ENCODE measurements at places on chromosomes 7 and 10.

DNA sequence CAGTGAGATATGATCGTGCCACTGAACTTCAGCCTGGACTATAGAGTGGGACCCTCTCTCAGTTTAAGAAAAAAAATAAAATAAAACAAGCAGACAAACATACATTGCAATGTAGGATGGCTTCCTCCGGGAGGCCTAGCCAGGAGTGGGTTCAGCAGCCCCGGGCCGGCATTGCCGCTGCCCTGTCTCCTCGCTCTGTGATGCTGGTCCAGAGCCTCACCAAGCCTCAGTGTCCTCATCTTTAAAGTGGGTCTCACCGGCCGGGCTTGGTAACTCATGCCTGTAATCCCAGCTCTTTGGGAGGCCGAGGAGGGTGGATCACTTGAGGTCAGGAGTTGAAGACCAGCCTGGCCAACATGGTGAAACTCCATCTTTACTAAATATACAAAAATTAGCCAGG is 71.6 kb downstream of the PTPRE start:
- no peak for DNase-seq

GRCh38 chr7:102873470-102874165 is 39.2 kb upstream of the LRRC17 start:
- no peak for DNase-seq

GRCh38 chr7:44735403-44736165 is 13.1 kb upstream of the ZMIZ2 start:
- DNase-seq = peak; percentile 33

- DNase-seq = peak; percentile 33
Observed at GRCh38 chr7:92685136-92686042, 95.2 kb upstream of the FAM133B start.

GRCh38 chr7:20407585-20408466 is 77.1 kb downstream of the ITGB8 start:
- no peak for DNase-seq

DNA sequence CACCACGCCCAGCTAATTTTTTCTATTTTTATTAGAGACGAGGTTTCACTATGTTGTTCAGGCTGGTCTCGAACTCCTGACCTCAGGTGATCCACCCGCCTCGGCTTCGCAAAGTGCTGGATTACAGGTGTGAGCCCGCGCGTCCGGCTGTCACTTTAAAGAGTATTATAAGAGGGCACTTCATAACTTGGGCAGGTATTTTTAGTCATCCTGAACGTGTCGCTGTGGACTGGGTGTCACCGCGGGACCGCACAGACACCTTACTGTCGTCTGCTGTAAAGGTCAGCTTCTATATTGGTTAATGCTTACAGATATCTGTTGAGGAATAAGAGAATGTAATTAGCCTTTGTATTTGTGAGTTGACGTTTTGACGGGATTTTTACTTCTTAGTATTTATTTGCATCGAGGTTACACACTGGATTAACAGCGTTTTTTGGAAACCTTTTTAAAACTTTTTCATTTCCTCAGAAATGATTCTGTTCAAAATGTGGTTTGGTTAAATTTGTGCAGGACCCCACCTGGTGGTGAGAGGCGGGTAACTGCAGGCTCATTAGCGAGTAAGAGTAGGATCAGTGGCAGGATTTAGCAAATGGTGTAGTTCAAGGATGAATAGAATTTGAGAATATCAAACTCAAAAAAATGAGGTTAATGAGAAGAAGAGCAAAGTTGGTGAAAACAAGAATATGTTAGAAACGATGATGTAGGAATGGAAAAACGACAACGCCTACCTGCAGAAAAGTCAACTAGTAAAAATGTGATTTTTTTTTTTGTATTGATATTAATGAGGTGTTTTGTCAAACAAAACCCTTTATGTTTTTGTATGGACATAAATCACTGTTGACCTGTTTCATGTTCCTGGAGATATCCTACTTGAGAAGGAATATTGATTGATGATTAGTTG is 3.2 kb downstream of the DNAJB6 start:
- peak; percentile 58 for DNase-seq

GRCh38 chr10:122551450-122551849 is 9.1 kb upstream of the DMBT1 start:
- peak; percentile 43 for DNase-seq

GRCh38 chr10:29529146-29529545 is 105.6 kb downstream of the SVIL start:
- DNase-seq = no peak

- DNase-seq = no peak
Observed at GRCh38 chr7:75663302-75663907, 75.3 kb downstream of the HIP1 start.

DNA sequence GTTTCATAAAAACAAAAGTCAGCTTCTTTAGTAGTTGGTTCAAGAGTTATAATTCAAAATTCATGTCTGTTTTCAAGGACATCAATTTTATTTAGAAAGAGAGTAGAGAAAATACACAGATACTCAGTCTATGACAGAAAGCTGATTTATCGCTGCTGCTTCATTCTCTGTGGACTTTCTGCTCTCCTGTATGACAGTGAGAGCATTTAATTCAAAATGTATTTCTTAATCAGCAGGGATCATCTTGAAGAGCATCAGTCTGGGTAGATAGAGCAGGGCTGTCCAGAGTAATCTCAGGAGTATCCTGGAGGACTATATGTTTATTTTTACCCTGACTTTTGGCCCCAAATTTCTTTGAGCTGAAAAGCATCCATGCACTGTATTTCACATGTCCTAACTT is 1676.7 kb downstream of the REEP3 start:
- no peak for DNase-seq

- no peak for DNase-seq
Observed at GRCh38 chr7:8115547-8116402, 146.2 kb downstream of the ICA1 start.

DNA sequence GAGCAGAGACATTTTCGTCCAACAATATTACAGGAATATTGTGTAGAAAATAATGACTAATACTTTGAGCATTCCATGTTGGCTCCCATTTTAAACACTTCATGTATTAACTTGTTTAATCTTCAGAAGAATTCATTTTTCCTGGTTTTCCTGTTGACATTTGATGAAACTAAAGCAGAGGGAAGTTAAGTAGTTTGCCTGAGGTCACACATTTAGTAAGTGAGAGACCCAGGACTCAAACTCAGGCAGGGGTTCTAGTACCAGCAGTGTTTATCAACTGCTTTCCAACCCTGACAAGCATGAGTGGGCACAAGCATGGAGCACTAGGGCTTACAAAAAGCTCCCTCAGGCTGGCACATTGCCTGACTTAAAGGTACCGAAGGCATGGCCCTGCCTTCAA is 719.1 kb downstream of the AUTS2 start:
- DNase-seq = no peak

DNA sequence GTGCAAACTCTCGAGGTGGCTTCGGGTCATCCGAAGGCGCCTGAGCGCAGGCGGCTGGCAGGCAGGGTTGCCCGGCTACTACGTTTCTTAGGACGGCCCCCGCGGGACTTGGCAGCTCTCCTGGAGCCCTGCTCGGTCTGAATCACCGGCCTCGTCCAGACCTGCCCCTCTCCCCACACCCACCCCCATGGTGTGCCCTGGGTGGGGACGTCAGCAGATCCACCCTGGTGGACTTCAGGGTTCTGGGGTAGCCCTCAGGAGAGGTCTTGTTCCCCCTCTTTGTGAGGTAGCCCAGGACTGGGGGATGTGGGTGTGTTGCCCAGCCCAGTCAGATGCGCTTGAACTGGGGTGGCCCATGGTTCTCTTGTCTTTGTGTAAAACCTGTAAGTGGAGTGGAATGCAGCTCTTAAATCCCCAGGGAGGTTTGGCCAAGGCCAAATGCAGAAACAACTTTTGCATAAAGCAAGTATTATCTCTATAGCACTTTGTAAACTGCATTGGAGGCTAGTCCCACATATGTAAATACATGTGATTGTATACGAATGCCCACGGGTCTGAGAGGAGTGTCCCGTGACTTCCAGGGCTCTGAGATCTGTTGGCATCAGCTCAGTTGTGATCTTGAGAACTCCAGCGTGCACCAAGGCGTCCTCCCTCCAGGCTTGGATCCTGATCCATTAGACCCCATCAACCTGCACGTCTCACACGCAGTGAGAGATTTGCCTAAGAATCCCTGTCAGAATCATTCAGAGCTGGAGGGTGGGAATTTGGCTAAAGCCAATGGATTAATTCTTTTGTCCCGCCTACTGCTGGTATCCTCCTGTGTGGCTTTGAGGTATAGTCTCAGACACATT is 1.8 kb downstream of the PFKFB3 start:
- DNase-seq = no peak

DNA sequence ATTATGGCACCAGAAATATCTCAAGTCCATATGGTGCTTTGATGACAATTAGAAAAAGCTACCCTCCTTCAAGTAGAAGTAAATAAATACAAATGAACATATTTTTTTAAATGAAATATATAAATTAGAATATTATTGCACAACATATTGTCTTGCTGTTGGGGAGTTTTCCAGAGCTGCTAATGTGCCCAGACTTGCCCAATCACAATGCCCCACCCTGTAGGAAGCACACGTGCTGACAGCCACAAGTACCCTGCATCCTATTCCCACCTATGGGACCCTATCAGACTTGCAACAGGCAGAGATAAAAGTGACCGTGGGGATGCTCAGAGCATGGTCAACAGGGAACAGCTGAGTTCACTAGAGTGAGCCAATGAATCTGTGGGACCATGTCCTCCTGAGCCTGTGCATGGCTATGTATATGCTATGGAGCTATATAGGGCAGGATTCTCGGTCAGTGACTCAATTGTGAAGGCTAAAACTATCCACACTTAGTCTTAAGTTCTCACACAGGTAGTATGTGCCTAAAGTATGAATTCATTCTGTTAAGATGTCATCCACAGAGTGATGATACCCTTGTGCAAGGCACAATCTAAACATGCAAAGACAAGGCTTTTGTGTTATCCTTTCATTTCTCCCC is 336.0 kb downstream of the HGF start:
- no peak for DNase-seq

DNA sequence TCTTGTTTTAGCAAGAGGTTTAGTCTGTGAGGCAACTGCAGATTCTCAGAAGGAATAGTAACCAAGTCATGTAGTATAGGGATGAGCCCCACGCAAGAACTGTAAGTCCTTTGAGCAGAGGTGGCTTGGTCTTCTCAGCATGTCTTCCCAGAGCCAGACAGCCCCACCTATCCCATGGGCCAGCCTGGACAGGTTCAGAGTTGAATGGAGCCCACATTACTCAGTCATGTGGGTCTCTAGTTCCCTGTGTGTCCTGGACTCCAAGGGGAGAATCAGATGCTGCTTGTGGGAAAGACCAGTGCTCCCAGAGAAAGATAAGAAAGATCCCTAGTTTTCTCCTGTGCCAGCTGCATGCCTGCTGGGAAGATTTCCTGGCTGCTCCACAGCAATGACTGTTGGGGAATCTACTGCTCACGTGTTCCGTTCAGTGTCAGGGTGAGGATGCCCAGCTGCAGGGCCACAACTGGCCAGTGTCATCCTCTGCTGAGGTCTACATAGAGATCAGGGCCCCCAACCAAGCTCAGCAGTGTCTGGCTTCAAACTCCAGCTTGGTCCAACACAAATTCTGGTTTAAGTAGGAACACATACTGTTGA is 66.9 kb upstream of the UNC5B start:
- no peak for DNase-seq

DNA sequence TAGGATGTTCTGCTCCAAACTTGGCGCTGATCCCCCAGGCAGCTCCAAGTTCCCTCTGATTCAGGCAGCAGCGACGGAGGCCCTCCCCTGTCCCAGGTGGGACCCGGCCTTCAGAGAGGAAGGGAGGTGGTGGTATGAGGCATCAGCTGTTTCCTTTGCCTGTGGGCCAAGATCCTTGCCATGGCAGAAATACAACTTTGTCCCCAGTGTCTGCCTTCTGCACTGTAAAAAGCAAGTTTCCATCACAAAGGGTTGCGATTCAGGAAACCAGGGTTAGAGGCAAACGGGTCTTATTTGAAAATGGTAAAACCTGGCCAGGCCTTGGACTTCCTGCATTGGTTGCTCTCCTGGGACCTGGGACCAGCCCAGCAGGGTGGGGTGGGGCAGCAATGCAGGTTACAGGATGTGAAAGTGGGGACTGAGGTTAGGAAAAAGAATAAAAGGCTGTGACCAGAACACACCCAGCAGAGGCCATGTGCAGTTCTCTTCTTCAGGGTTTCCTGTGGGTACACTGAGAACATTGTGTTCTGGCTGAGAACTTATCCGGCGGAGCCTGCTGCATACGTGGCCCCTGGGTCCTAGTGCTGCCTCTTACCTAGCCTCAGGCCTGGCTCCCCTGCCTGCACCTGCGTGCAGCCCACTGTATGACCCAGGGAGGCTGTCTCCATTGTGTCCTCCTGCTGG is 25.1 kb upstream of the DDIT4 start:
- peak; percentile 60 for DNase-seq

Measured in stimulated activated CD4-positive, alpha-beta T cell treated with anti-CD3 and anti-CD28 coated beads, Interleukin-4, amount 100 ng/mL, for 48 hours (primary cell).